Transverse colon (tissue), 4 donors: ENCODE measurements at places on chromosomes 3 and 15. TPM values are rescaled to one million over a fixed set of nuclear protein-coding genes. Genes with fewer than 3 reads are reported as not detected.
A peak's percentile ranks its signal among the peaks of the same experiment; 100 is the strongest.

GRCh38 chr15:64023220-64023619 lies 23.1 kb downstream of the DAPK2 start:
- no peak overlapping the region for H3K4me3 ChIP-seq
- peaks cover 31% of the 10 kb centered on the region for H3K4me1 ChIP-seq
- H3K36me3 ChIP-seq: no peaks in the 10 kb centered on the region

DNA sequence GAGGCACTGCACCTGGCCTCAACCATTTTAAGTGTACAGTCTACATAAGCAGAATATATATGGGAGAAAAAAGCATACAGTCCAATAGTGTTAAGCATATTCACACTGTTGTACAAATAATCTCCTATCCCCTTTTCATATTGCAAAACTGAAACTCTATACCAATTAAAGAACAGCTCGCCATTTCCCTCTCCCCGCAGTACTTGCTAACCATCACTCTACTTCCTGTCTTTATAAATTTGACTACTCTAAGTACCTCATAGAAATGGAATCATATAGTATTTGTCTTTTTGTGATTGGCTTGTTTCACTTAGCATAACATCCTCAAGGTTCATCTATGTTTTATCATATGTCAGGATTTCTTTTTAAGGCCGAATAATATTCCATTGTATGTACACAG lies 21.6 kb upstream of the TASOR start:
- no peak overlapping the region for H3K27ac ChIP-seq
- no peak for DNase-seq
- no peaks in the 10 kb centered on the region for H3K4me1 ChIP-seq
- H3K36me3 ChIP-seq: no peaks in the 10 kb centered on the region

DNA sequence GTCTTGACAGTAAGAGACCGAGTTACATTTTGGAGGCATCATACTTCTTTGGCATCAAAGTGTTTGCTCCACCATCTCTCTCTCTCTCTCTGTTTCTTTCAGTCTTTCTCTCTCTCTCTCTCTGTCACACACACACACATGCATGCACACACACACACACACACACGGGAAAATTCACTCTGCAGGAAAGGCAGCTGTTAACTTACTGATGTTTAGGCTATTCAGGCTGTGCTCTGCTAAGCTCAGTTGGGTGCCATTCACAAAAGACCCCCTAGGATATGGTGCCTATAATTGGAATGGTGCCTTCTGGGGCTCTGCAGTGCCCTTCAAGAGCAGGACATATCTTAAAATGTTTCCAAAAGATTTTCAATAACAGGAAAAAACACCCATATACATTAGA lies 78.2 kb downstream of the KCNH8 start:
- no peaks in the 10 kb centered on the region for H3K36me3 ChIP-seq
- no peak overlapping the region for H3K27ac ChIP-seq
- H3K27me3 ChIP-seq: no peaks in the 10 kb centered on the region
- no peak for DNase-seq

DNA sequence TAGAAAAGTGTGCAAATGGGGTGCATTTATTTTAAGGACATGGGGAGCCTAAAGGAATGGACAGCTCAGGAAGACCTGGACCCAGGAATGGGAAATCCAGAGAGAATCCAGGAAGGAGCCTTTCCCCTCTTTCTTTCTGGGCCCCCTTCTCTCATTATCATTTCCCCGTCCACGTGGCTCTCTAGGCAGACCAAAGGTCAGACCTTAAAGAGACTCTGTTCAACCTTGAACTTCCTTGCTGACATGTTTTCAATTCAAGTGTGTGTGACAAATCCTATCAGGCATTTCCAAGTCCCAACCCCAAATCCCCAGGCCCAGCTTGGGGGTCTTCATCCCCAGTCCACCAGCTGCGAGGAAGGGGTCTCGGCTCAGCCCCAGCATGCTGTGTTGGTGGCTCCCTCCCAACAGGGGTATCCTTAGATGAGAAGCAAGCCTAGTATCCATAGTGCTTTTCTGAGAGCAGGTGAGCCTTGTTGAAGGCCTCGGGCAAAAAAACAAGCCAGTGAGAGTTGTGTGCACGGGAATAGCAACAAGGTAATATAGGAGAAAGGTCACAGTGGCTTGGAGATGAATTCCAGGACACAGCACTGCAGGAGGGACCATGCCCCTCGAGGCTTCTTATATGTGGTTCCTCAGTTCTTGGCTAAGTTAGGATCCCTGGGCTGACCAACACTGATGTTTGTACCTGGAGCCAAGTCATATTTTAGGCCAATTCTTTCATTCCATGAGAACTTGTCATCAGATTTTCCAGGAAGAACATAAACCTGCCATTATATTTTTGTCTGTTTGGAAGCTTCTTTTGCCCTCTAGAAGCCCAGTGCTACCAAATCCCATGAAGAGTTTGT lies 130.0 kb downstream of the ASB7 start:
- H3K27me3 ChIP-seq: no peaks in the 10 kb centered on the region
- H3K27ac ChIP-seq: peak overlapping the region; percentile 1
- no peak overlapping the region for H3K4me3 ChIP-seq
- no peak for DNase-seq

CD86 gene
- 4.6 TPM for total RNA-seq
